NCI-H1436 (cell line): ENCODE measurements at places on chromosomes 16 and 17.

GRCh38 chr16:28977703-28978662 lies 3.4 kb downstream of the SPNS1 start:
- DNase-seq, result peak; percentile 0

DNA sequence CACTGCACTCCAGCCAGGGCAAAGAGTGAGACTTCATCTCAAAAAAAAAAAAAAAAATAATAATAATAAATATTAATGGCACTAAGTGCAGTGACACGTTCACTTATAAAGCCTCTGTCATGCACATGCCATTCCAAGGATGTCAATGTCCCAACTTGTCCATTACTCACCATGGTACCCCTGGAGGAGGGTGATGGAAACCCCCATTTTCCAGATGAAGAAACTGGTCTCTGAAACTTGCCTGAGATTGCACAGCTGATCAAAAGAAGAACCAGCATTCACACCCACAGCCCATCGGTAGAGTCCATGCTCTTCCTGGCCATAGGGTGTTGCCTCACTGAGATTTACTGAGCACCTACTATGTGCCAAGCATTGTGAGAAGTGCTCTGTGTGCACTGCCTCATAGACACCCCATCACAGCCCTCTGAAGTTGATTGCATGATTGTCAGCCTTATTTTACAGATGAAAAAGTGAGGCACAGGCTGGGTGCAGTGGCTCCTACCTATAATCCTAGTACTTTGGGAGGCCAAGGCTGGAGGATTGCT lies 123.7 kb downstream of the ABCC1 start:
- no peak for DNase-seq

DNA sequence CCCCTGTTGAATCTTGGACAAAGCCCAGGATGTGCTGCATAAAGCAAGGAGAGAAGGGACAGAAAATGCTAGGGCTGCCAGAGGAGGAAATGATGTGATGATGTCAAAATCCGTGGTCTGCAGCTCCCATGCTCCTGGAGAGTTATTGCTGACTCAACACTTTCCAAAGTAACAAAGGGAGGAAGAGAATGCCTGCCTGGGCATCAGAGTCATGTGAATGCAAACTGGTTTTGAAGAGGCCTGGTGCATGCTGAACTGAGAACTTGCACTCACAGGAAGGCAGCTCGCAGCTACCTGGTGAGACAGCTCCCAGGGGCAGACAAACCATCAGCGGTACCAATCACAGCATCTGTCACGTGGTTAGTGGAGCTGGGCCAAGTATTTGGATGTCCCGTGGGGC lies 2.8 kb downstream of the MARVELD3 start:
- DNase-seq, result peak; percentile 18

GRCh38 chr17:44807093-44807816 lies 22.8 kb downstream of the GJC1 start:
- no peak for DNase-seq
